ENCODE measurements at places on chromosomes 11 and 22.

DNA sequence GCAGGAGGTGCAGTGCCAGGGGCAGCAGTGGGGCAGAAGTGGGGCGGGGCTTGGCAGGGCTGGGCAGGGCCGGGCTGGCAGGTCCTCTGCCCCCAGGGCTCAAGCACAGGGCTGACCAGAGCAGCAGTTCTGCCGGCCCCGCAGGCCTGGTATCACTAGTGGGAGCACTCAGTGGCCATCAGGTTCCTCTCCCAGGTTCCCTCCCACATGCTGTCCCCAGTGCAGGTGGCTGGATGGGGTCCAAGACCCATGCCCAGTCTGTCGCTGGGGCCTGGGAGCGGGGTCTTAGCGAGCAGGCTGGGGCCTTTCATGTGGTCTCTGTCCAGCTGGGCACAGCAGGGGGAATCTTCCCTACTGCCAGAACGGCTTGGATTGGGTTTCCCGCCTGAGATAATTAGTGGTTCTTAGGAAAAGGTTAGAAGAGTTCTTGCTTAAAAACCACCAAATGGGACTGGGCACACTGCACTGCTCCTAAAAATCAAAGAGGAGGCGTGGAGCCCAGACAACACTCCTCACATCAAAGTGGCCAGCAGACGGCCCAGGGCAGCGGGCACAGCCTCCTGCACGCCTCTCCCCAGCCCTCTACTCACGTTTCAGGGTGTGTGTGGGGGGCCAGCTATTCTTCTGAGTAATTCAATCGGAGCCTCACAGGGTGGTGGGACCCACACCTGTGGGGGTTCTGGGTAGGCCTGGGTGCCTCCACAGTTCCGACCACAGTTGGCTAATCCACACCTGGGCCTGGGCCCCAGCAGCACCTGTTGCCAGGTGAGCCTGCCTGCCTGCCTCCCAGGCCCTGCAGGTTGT lies 45.6 kb downstream of the TPCN2 start:
- no peak for DNase-seq

DNA sequence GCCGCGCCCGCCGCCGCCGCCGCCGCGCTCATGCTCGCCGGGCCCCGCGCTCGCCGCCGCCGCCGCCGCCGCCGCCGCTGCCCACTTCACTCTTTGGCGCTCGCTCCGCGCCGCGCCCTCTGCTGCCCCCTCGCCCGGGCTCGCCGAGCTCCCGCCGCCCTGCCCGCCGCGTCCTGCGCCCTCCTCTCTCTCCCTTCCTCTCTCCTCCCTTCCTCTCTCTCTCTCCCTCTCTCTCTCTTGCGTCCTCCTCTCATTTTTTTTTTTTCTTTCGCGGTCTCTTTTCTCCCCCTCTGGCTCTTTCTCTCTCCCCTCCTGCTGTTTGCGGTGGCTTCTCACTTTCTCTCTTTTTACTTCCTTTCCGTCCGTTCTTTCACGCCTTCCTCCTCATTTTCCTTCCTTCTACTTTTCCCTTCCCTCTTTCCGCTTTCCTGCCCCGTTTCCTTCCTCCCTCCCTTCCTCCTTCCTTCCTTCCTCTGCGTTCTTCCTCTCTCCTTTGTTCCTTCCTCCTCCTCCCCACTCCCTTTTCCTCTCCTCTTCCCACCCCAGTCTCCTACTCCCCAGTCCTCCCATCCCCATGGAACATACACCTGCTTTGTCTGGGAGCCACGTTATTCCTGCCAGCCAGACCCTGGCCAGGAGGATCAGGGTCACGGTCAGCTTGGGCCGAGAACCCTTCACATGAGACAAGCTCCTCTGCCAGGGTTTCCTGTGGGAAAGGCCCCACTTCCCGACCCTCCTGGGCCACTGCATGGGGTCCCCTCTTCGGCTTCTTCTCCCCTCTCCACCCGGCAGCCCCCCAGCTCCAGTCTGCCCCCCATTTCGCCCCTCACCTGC lies 19.3 kb upstream of the SHISAL1 start:
- DNase-seq = no peak

DNA sequence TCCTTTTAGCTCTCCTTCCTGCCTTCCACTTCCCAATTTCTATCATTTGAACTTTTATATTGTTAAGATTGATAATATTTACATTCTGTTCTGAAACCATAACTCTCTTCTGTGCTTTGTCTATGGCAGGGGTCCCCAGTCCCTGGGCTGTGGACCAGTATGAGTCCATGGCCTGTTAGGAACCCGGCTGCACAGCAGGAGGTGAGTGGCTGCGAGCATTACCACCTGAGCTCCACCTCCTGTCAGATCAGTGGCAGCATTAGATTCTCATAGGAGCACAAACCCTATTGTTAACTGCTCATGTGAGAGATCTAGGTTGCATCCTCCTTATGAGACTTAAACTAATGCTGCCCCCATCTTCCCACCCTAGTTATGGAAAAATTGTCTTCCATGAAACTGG lies 48.4 kb upstream of the HEPHL1 start:
- no peak for DNase-seq

GRCh38 chr11:32172041-32172847 lies 81.4 kb downstream of the RCN1 start:
- no peak for DNase-seq

DNA sequence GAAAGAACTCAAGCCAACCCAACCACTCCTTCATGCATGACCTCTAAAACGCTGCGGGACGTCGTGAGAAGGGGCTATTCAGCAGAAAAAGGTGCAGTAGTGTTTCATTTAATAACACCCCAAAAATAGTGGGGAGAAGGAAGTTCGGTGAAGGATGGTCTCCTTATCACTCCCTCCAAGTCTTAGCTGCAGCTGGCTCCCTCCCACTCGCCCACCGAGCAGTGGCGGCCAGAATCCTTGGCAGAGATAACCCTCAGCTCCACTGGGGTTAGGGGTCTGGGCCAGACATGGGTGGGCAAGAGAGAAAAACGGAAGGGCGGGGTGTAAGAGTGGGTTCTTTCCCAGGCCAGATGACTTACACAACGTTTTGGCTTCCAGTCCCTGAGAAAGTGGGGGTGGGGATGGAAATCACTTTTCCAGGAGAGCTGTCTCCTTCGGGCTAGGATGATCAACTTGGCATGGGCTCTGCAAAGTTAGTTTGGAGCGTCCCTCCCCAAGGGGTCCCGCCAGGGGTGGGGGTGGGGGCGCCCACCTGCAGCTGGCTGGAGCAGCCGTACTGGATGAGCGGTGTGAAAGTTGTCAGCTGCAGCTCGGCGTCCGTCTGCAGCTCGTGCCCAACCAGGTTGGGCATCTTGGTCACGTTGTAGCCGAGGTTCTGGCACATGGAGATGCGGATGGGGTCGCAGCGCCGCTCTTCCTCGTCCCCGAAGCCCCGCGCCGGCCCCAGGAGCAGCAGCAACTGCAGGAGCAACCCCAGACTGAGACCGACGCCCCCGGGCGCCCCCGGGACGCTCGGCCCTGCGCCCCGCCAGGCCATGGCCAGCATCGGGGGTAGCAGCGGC lies 705 bp downstream of the FZD4 start:
- no peak for DNase-seq

DNA sequence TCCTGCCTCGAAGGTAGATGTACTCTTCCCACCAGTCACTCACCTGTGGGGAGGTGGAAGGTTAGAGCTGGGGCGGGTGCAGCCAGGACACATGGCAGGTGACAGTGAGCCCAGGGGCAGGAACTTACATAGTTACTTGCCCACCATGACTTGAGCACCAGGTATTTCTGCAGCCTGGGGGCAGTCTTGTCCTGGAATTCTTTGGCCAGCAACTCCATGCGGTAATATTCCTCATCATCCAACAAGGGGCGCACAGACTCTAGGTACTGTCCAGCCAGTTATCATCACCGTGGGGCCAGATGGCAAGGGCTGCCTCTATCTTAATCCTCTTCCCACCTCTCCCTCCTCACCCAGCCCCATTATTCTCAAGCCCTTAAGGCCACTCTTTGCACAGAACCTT lies 2.2 kb downstream of the CPT1B start:
- no peak for DNase-seq

DNA sequence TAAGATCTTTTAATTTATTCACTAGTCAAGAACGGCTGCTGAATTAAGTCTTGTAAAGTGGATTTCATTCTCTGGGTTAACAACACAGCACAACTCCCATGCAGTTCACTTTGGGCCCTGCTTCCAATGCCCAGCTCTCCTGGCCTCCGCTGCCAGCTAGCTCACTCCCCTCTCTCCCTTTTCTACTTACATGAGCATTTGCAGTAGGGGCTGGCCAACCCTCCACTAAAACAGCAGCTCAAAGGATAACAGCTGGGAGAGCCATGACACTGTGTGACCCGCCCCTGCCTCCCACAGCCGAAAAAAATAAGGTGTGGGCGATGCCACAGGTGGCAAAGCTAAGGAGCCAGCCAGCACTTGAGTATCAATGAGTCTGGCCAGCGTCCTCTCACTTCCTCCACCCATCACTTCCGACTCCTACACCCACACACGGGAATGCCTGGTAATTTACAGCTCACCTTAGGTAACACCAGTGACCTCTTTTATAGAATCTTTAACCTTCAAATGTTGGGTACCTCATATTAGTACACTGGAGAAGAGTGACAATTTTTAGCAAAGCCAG lies 56.8 kb downstream of the DGCR2 start:
- no peak for DNase-seq

DNA sequence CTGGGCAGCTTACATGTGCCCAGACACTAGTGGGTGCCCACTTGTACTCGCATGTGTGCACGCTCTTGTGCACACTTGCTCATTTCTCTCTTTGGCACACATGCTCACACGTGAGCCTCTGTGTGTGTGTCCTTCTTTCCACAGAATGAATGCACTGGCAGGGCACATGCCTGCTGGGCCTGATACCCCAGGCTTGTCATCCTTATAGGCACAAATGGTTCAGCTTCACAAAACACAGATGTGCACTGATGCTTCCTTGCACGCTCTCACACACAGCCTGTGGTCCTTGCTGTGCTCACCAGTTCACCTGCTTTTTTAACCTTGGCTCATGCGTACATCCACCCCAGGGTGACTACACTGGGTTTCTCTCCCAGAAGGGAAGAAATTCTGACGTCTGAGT lies 174.8 kb downstream of the BUD13 start:
- no peak for DNase-seq

DNA sequence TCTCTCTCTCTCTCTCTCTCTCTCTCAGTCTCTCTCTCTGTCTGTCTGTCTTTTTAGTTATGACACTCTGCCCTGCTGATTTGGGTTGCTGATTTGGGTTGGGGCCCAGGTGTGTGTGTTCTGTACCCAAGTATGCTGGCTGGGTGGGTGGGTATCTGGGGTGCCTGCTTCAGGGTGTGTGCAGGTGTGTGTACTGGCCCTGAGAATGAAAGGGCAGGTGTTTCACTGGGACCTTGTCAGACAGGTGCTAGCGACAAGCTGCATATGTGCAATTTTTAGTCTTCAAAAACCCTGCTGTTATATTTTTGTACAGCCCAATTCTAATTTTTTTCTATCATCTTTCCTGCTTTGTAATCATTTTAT lies 943 bp downstream of the CSF2RB start:
- DNase-seq = peak; percentile 43

DNA sequence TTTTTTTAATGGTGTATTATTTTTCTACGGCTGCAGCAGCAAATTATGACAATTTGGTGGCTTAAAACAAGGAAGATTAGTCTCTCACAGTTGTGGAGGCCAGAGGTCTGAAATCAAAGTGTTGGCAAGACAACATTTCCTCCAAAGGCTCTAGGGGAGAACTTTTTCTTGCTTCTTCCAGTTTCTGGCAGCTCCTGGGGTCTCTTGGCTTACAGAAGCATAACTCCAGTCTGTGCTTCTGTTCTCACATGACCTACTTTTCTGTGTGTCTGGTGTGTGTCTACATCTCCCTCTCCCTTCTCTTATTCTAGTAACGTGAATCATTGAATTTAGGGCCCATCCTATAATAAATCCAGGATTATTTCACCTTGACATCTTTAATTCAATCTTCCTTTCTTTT lies 551.9 kb upstream of the LUZP2 start:
- DNase-seq = no peak

- peak; percentile 72 for DNase-seq
Observed at GRCh38 chr11:69918938-69919650, 99.9 kb upstream of the FGF3 start.

- no peak for DNase-seq
Observed at GRCh38 chr11:44575288-44575672, 9.8 kb downstream of the CD82 start.

DNA sequence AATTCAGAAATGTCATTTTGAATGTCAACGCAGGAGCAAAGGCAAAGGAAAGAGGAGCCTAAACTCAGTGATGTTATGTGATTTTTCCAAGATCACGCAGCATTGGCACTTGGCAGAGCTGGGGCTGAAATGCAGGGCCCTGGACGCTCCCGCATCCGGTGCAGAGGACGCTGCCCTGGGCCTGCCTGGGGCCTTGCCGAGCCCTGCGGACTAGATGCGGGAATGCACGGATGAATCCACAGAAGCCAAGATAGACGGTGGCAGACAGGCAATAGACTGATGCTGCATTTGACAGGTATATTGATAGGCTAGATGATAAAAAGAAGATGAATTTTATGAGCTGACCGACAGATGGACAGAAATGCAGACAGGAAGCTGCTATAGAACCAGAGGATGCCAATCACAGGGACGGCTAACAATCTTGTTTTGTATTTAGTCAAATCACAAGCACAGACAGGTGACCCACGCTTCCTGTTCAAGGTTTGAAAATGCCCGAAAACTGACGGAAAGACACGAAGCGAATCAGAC lies 696 bp upstream of the MARK2 start:
- DNase-seq = no peak

- no peak for DNase-seq
Observed at GRCh38 chr11:82995235-82995634, 76.5 kb downstream of the RAB30 start.

DNA sequence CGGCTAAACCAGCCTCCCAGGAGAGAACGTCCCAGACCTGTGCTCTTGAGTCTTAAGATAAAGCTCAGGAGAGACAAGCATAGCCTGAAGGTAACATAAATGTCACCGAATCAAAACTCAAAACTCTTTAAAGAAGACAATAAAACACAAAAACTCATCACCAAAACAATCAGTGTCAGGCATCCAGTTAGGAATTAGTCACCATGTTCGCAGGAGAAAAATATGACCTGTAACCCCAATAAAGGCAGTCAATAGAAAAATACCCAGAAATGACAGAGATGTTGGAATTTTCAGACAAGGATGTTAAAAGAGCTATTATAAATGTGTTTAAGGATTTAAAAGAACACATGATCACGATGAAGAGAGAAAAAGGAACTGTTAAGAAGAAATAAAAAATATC lies 352.4 kb downstream of the BRD1 start:
- no peak for DNase-seq

- DNase-seq = peak; percentile 20
Observed at GRCh38 chr11:35142481-35143075, 3.6 kb downstream of the CD44 start.

- no peak for DNase-seq
Observed at GRCh38 chr11:1530686-1531448, 41.2 kb downstream of the DUSP8 start.

DNA sequence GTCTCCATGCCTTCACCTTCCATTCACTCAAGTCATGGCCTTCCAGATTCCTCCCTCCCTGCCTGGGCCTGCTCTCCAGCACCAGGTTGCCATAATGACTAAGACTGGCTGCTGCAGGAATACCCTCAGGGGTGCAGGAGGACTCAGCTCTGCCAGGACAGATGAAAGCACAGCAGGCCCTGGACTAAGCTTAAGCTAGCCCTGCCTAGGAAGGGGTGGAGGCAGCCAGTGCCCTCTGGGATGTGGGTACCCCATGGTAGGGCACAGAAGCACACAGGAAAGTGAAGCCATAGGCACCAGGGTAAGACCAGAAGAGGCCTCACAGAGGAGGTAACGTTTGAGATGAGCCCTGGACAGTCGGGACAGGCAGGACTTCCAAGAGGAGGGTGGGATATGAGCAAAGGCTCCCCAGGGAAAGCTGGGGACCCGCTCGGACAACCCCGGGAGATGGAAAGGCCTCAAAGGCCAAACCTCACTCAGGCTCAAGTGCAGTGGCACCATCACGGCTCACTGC lies 3.0 kb upstream of the RIN1 start:
- DNase-seq = no peak

- no peak for DNase-seq
Observed at GRCh38 chr22:43199541-43199940, 12.6 kb upstream of the TTLL12 start.

All from NAMALWA (cell line).